ENCODE measurements at places on chromosomes 13 and 19. TPM values are rescaled to one million over a fixed set of nuclear protein-coding genes. Genes with fewer than 3 reads are reported as not detected.

Gene NUP62
- total RNA-seq, result 11.3 TPM

Gene SYNGR4
- not detected for total RNA-seq

Gene ZSCAN5A
- total RNA-seq, result 6.1 TPM

Gene PTBP1
- total RNA-seq, result 30.9 TPM

Gene ZNF726
- 0.33 TPM for total RNA-seq

Gene VRK3
- 30.6 TPM for total RNA-seq

Gene CRYL1
- 21.3 TPM for total RNA-seq

Data from fibroblast of the aortic adventitia (primary cell).